Central memory CD4-positive, alpha-beta T cell (primary cell): ENCODE measurements at places on chromosomes 1 and 21.

DNA sequence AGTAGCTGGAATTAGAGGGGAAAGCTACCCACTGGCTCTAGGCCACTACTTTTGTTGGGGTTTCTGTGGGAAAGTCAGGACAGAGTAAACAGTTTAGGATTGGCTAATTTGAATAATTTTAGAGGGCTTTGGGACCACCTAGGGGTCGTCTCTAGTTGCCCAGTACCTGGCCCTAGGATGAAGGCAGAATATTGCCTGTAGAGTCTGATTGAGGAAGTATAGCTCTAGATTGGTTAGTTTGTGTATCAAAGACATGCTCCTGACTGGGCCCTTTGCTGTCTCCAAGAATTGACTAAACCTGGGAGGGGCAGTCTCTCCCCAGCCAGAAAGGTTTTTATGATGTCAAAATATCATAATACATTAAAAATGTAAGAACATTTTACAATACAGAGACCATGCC lies 142.0 kb downstream of the POU2F1 start:
- no peak for DNase-seq

DNA sequence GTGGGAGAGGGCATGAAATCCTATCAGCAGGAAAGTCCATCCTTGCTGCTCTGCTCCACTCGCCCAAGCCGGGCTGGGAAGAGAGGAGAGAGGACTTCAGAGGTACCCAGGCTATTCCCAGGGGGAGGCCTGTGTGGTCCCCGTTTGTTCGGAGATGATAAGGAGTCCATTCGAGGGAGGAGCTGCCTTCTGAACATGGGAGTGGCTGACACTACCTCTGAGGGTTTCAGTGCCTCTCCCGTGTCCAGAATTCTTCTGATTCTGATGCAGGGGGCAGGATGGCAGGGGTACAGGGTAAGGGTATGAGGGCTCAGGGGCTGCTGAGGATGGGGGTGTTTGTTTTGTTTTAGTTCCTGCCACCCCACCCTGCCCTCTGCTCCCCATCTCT lies 40.4 kb downstream of the BACE2 start:
- DNase-seq, result no peak

GRCh38 chr1:214386747-214387146 lies 105.8 kb downstream of the SMYD2 start:
- no peak for DNase-seq

DNA sequence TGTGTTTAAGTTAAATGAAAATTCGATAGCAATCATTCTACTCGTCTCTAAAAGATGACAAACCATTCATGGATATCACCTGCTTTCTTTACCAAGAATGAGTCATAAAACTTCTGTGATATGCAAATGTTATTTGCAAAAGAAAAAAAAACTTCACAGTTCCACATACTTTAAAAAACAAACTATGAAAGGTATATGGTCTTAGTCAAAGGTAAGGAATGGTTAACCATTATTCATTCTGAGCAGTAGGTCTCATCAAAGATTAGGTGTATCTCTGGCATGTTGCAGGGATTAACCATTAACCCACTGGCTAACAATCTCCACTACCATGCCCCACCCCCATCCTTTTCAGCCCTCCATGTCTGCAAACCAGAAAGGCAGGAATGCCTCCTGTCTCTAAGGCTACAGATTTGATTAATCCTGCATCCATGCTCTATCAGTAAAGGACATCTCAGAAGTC lies 44.4 kb downstream of the PTPN14 start:
- DNase-seq, result no peak

DNA sequence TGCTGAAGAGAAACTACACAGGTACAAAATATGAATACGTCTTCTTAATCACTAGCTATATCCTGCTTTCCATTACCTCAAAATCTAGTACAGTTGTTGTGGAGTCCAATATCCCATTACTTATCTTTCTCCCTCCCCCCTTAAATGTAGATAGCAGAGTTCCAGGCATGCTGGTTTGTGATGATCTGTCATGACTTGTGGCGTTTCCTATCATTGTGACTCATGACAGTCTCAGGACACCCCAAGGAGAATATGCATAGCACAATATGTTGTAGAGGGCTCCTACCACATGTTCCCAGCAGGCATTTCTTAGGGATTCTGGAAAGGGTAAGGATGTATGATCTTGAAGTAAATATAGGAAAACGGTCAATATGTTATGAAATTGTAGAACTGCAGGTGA lies 206.9 kb downstream of the USH2A start:
- no peak for DNase-seq

DNA sequence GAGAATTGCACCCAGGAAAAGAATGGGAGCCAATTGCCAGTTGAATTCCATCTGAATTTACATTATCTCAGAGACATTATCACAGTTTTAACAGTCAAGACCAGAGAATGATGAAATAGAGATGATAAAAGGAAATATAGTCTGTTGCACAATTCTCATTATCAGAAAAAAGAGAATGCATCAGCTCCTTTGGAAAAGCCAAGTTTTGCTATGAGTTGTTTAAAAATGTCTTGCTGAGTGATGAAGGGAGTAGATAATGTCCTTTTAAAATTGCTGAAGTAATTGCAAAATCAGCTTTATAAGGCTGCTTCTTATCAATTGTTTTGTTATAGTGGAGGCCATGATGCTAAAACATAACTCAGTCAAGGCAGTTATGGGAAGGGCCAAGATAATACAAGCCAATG lies 37.9 kb upstream of the EEIG2 start:
- DNase-seq, result no peak

DNA sequence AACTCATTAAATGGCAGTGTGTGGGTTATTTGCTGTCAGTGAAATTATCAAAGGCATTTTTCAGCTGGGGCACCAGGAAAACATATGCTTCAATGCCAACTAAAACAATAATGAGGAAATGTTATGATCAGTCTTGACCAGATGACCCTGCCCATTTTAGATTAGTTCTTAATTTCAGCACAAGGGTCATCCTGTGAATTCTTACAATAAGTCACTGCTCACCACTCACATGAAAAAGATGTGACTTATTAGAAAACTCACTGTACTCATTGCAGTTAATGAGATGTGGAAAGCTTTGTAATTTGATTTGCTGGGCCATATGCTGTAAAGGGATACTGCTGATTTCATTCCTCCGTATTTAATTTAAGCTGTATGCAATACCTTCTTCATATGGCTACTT lies 178.5 kb upstream of the LMO4 start:
- DNase-seq, result no peak

- DNase-seq, result no peak
Measured at GRCh38 chr1:95096218-95096841, 20.8 kb upstream of the TLCD4 start.
